ENCODE measurements at places on chromosomes 5 and 9.

DNA sequence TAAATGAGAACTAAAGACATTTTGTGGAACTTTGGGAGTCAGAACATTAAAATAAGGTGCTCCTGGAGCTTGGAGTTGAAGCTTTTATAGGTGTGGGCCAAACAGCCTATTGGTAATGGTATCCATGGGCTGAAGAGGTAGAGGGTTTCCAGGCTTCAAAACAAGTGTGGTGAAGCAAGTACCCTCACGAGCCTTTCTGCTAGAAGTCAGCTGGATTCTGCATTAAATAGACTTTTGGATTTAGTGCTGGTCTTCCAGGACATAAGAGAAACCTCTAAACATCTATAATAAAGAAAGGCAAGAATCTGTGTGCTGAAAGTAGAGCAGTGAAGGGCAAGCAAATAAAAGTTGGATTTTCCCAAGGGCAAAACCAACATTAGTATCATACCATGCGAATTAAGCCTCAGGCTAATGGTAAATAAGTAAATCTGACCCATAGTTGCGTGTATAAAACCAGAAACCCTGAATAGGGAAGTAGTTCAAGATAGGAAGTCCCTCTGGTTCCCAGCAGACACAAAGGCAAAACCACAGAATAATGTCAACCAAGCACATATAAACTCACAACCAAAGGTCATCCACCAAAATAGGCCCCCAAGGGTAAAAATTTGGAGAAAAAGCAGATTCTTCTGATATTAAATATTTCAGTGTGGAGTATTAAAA, 306.3 kb downstream of the TLE4 start:
- no peak for DNase-seq

DNA sequence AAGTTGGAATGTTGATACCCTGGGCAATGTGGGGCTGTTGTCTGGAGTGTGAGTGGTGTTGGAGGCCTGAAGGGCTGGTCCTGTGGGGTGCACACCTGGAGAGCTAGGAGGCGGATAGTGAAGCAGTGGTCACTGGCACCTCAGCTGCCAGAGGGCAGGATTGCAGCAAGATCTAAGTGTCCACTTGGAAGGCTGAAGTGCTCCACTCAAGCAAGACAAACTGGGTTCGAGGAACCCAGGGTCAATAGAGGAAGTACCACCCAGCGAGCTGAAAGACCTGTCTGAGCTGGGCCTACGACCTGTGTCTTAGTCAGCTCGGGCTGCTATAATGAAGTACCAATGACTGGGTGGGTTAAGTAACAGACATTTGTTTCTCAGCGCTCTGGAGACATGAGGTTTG, 39.7 kb upstream of the TJP2 start:
- DNase-seq: no peak

GRCh38 chr5:113450929-113451328, 16.1 kb upstream of the TSSK1B start:
- DNase-seq: no peak

GRCh38 chr9:105242557-105242956, 1.9 kb upstream of the SLC44A1 start:
- DNase-seq: no peak

DNA sequence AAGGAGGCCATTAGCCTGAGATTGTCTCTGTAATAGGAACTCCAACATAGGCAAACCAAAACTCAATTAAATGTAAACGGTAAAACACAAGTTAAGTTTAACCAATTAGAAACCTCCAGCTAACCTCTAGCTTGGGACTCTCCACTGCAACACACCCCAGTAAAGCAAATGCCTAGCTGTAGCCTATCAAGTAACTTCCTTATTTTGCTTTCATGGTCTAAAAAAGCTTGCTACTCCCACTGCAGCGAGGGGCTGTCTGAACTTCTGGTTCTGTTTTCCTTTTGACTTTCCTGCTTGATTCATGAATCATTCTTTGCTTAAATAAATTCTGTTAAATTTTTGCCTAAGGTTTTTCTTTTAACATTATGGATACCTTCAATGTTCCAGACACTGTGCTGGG, 24.4 kb upstream of the C5orf46 start:
- DNase-seq: no peak

GRCh38 chr9:33273972-33274328, 9.1 kb downstream of the CHMP5 start:
- DNase-seq: no peak

- no peak for DNase-seq
Observed at GRCh38 chr5:34008802-34009201, 952 bp upstream of the AMACR start.

GRCh38 chr9:100294806-100295205, 57.9 kb downstream of the TEX10 start:
- DNase-seq: no peak

- DNase-seq: peak; percentile 46
Observed at GRCh38 chr5:76818844-76819831, at the start of gene F2RL1. Gene F2RL1 (plus strand): TSS chr5:76819030. CDS start chr5:76819183, 153 bp downstream.

DNA sequence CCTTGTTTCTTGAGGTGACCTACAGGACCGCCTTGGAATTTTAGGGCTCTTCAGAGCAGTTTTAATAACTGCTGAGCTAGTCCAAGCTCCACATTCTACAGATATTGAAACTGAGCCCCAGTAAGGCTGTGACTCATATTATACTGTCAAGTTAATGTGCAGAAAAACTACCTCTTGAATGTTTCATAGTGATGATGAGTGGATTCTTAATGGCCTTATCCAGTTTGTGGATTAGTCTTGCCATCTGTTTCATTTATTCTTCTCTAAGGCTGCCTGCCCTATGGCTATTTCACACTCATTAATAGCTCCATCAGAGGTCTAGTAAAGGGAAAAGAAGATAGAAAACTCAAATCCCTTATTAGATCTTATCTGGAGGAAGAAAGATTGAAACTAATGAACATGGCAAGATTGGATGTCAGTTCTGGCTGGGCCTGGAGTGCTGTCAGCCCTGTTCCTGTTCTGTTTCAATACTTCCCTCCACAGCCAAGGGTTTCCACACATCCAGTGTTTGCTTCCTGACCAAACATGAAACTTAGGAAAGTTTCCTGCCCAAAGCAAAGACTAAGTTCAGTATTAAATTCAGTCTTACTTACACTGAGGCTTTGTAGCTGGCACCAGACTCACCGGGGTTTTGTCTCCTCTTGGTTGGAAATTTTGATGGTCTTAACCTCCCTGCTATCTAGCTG, 215.6 kb upstream of the DMAC1 start:
- DNase-seq: no peak

- no peak for DNase-seq
Observed at GRCh38 chr5:145316282-145316681, 518.9 kb downstream of the PRELID2 start.

DNA sequence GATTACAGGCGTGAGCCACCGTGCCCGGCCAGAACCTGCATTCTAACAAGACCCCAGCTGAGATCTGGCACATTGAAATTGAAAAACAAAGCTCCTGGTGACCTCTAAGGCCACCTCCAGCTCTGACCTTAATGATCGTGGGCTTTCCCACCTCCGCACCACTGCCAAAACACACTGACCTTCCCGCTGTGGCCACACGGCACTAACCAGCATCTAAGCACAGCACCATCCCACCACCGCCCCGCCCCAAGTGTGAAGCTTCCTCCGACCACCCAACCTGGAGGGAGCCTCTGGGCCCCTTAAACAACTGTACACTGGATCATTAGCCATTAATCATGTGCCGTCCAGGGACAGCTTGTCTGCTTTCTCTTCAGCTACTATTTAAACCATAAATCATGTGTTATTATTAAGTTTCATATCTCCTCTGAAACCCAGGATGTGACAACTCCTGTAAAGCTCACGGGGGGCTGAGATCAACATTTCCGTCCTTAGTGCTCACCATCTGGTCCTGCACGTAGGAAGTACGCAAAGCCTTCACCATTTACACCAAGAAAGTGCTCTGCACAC, 80.6 kb downstream of the COL23A1 start:
- DNase-seq: no peak

GRCh38 chr9:4146293-4146692, 153.6 kb downstream of the GLIS3 start:
- no peak for DNase-seq

DNA sequence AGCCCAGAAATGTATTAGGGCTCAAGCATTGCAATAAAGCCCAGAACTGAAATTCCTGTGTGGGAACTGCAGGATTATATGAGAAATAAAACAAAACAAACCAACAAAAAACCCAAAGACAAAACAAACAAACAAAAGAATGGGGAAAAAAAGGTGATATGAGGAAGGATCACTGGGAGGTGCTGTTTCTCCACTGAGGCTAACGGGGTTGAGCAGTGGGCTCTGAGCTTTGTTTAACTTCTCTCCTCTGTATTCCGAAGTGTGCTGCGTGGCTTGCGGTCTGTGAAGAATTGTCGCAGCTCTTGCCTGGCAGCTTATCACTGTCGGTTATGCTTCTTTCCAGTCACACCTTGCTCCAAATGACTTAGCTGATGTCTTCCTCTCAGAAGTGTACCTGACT, 106.3 kb downstream of the TENT4A start:
- no peak for DNase-seq

- no peak for DNase-seq
Observed at GRCh38 chr5:160165137-160166068, 46.2 kb upstream of the PWWP2A start.

- DNase-seq: no peak
Observed at GRCh38 chr9:130432362-130432761, 12.4 kb upstream of the ASS1 start.

DNA sequence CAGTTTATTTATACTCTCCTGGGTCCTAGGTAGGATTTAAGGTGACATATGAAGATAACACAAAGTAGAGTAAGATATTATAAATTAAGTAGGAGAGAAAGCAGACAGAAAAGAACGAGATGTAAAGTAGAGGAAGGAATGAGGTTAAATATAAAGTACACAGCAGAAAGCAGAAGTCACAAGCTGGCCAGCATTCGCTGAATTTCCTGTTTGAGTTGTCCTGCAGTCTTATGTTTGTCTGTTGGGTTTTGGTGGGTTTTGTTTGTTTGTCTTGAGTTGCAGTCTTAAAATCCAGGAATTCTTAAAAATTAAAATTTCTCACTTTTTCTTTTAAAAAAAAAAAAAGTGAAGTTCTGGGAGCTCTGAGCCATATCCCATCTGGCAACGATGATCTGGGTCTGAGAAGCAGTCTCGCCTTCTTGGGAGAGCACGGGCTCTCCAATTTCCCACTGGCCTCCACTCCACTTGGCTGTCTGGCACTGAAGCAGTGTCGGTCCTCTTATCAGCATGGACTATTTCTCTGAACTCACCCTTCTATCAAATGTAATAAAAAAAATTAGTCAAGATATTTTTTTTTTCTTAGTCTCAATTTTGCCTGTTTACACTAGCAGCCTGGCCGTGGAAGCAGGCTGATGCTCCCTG, 2.0 kb downstream of the S100Z start:
- DNase-seq: no peak

DNA sequence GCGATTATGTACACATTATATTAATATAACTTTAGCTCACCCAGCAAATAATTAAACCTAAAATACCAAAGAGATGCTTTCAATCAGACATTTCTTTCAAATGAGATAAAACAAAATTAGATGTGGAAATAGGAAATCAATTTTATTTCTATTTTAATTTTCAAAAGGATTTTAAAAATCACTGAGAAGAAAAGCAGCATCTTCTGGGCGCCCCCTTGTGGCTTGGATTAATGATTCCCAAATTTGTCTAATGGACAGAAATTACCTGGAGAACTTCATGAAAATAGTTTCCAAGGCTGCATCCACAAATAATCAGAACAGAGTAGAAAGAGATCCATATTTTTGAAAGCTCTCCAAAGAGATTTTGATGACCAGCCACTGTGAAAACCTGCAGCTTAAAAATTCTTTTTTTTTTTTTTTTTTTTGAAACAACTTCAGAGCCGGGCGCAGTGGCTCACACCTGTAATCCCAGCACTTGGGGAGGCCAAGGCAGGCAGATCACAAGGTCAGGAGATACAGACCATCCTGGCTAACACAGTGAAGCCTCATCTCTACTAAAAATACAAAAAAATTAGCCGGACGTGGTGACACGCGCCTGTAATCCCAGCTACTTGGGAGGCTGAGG, 50.9 kb upstream of the CEMIP2 start:
- peak; percentile 60 for DNase-seq

- DNase-seq: no peak
Observed at GRCh38 chr5:166165596-166165995, 2125.8 kb upstream of the WWC1 start.

DNA sequence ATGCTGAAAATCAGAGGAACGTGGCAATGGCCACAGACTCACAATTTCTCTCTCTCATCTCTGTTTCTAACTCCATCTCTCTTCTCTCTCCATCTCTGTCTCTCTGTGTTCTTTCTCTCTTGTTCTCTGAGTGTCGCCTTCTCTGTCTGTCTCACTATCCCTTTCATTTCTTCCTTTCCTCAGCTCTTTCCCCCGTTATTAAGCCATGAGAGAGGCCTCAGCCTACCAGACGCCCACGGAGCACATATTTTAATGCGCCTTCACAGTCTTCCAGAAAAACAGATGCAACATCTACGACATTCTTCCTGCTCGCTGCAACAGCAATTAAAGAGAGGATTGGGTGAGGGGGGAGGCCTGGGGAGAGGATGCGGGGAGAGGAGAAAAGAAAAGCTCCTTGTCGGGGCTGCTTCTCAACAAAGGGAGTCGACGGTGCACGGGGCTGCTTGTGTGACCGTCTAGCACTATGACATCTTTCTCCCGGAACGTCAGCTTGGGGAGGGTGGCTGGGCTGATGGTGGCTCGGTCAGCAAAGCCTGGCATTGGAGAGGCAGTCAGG, 37.7 kb upstream of the NEURL1B start:
- no peak for DNase-seq
